T-cell (primary cell): ENCODE measurements at places on chromosomes 11 and 22.

DNA sequence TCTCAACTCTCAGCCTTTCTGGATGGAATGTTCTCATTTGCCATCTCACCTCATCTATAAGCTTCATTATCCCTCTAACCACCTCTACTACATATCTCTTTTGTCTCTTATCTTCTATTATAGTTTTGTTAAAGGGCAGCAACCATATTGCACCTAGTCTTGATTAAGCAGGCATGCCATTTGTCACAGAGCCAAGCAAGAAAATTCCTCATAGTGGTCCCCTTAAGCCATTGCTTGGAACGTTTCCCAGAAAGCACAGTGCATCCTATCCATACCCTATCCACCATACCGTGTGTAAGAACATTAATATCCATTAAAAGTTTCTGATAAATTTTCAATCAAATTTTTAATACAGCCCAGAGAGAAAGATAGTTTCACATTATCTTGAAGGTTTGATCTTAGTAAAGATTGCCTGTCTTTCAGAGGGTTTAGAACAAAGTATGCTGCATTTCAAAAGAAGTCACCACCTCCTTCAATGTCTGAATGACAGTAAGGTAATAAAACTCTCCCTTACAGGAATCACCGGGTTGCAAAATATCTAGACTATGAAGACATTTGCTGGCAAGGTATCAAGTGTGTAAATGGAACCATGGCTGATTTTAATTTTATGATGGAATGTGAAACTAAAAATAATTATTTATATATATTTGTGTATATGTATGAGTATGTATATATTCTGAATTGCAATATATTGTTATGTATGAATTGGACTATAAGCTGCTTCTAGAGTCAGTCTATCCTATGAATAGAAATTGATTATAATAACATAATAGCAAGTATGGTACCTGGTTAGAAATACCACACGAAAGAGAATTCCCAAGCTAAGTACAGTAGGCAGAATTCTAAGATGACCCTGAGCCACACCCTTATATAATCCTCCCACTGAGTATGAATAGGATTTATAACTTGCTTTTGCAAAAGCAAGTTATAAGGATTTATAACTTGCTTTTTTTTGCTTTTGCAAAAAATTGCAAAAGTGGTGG lies 1296.3 kb downstream of the LRRC4C start:
- no peak for DNase-seq

DNA sequence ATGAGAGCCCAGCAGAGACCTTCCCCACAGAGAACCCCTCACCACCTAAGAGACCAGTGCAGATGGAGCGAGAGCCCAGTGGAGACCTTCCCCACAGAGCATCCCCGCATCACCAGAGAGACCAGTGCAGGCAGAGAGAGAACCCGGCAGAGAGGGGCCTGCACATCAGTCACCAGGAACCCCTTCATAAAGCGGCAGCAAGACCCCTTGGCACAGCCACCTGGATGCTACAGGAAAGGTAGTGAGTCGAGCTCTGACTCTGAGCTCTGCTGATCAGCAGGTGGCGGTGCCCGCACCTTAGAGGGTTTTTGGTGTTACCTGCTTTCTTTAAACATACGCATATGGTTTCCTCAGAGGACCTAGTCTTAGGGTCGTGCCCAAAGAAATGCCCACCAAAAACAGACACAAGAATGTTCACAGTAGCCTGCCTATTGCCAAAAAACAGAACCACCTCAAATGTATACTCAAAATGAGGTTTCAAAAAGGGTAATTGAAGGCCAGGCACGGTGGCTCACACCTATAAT lies 678.7 kb downstream of the BRD1 start:
- DNase-seq = no peak

- no peak for DNase-seq
Measured at GRCh38 chr11:86558207-86558606, 114.2 kb downstream of the ME3 start.

- no peak for DNase-seq
Measured at GRCh38 chr11:121613724-121614123, 161.0 kb upstream of the SORL1-AS1 start.

DNA sequence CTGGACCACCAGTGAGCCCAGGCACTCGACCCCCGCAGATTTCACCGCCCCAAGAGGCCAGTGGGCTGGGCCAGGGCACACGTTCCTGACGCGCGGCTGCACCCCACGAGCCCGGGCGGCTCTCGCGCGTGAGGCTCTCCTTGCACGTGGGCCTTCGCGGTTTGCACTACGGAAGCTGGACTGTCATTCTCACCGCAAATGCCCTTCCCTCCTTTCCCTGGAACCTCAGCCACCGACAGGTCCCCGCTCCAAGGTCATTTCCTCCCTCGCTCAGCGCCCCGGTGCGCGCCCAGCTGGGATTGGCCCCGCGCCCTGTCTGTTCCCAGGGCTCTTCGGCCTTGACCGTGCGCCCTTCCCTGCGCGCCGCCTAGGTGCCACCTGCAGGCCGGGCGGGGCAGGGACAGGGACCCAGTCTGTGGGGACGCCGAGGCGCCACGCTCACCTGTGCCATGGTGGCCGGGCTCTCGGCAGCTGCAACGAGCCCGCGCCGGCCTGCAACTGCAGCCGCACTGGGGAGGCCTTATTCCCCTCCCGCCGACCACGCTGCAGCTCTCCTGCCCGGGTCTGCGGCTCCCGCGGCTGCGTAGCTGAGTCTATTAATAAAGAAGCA lies 2.1 kb upstream of the CPT1A start:
- DNase-seq = peak; percentile 61

DNA sequence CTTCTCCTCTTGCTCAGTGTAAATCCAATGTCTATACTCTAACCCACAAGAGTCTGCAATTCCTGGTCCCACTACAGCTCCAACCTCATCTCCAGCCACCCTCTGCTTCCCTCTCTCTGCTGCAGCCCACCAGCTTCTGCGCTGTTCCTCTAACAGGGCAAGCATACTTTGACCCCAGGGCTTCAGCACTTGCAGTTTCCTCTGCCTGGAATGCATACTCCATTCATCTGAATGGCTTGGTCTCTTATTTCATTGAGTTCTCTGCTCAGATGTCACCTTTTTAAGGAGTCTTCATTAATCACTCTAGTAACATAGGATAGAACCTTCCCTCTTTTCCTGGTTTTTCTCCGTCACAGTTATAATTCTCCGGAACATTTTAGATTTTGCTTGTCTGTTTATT lies 141.6 kb downstream of the BUD13 start:
- DNase-seq = no peak
